ENCODE measurements at places on chromosomes 5 and 9.

GRCh38 chr9:35892051-35892450 is 14.0 kb upstream of the HRCT1 start:
- no peak for DNase-seq

DNA sequence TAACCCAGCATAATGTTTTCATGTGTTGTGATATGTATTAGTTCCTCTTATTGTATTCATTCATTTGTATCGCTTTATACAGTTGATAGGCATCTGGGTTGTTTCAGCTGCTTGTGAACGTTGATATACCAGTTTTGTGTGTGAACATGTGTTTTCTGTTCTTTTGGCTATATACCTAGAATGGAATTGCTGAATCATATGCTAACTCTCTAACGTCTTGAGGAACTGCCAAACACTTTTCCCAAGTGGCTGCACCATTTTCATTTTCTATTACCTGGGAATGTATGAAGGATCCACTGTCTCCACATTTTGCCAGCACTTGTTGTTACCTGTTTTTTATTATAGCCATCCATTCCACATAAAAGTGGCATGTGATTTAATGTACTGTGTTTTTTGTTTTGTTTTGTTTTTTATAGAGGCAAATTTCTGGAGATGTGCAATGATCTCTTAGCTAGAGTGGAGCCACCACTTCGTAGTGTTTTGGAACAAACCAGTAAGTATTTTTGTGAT is 34.6 kb downstream of the HSPA4 start:
- no peak for DNase-seq

DNA sequence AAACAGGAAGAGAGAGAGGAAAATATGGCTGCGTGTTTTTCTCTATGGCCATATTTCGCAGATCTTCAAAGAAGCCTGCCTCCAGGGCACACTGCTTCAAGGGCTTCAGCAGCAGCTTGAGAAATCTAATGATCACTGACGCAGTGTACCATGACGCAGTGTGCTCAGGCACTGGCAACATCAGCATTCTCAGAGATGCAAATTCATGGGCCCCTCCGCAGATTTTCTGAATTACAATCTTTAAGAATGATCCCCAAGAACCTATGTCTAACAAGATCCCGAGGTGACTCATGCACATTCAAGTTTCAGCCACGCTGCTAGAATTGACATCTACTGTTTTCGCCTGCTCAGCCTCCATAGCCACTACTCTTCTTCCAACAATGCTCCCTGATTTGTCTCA is 143.9 kb upstream of the ZNF366 start:
- DNase-seq: no peak

DNA sequence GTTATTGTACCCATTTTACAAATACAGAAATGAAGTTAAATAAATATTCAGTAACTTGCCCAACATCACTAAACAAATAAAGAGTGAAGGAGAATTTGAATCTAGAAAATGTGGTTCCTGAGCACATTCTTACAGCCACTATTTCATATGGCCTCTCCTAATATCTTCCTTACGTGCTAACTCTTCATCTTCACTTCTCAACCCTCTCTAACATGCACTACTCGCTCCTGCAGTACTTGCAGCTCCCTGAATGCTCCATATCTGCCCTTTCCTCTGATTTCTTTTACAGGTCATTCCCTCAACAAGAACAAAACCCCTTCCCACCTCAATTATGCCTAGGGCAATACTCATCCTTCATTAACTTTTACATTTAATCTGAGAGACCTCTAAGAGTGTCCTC is 711.5 kb downstream of the CETN3 start:
- DNase-seq: no peak

- DNase-seq: no peak
Measured at GRCh38 chr5:87266914-87267573, 639 bp upstream of the RASA1 start.

DNA sequence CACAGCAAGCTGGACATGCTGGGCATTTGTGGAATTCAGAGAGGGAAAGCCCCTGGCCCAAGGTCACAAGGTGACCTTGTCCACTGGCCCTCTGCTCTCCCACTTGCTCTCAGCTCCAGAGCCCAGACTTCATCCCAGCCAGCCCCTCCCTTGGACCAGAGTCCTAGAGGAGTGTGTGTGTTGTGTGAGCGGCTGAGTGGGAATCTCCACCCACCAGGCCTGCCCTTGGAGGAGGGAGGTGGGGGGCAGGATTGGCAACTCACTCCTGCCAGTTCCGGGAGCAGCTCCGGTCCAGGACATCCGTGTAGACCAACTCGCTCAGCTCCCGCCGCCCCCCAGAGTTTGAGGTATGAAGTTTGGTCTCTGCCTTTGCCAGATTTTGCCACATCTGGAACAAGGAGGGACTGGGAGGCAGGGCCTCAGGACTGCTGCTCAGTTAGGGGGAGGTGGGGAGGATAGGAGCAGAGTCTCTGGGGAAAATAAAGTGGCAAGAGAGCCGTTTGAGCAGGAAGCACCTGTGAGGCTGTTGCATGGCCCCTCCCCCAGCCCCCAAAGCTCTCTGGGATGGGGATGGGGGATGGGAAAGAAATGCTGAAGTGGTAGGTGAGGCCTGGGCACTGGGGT is 1.4 kb downstream of the MZB1 start:
- peak; percentile 74 for DNase-seq

DNA sequence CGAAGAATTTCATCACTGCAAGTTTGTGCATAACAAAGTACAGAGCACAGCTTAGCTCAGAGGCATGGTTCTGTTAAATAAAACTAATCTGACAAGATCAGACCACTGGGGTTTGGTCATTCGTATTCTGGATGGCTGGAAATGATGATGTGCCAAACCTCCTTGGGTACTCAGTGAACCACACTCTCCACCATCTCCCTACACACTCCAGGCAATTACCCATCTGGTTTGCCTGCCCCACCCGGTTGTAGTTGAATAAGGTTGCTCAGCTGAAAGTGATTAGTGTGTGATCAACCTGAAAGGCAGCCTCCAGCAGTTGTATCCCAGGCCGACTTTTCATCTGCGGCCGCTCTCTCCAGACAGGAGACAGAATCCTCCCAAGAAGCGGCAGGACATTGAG is 371.4 kb downstream of the TLE1 start:
- DNase-seq: peak; percentile 1

DNA sequence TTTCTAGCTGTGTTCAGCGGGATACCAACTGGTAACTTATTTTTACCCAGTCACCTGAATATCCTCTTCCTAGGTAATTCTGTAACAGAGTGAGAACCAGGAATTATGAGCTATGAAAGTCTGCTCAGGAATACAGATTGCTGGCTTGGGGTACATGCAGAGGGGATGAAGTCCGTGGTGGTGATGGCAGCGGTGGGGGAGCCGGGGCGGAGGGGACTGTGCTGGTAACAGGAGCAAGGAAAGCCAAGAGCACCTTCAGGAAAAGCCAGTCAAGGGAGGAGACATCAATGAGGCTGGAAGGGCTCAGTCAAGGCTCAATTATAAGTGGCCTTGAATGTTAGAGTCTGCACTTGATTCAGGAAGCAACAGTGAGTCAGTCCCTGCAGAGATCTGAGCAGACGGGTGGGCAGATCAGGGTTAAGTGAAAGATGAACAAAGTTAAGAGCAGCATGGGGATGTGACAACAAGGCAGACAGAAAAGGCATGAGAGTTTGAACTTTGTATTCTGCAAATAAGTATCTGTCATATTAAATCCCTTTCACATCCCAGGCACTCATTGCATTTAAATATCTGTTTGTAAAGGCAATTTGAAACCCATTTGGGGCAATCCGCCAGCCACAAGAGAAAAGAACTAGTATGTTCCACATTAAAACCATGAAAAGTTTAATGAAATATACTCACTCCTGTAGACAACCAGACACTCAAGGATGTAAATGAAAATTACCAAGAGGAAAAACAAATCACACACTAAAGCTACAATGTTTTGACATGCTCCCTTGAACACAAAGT is 101.2 kb downstream of the TTC39B start:
- DNase-seq: no peak

DNA sequence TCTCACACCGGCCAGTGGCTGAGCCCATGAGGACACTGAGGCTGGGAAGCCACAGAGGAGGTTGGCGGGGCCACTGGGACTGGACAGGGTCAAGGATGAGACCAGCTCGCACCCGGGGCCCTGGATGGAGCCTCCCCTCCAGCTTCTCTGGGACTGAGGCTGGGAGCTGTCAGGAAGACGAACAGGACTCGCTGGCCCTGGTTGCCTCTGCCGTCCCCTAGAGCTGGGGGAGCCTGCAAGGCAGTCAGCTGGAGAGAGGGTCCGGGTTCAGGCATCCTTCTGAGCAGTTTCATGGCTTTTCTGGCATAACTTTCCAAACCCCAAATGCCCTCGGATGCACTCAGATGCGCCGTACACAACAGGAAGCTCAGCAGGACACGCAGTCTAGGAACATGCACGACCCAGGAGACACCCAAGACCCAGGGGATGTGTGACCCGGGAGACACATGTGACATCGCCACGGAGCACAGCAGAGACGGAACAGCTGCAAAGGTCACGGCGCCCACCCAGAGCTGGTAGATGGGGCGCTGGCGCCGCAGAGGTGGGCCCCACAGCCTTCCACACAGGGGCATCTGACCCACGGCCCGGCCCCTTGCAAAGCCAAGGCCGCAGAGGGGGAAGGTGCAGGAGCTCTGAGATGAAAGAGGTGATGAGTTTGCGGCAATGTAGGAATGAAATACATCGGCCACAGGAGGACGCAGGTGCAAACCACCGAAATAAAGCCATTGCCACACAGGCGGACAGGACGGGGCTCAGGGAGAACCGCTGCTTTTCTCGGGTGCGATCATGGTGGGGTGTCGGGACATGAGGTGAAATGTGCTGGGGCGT is 17.1 kb downstream of the TPPP start:
- no peak for DNase-seq

DNA sequence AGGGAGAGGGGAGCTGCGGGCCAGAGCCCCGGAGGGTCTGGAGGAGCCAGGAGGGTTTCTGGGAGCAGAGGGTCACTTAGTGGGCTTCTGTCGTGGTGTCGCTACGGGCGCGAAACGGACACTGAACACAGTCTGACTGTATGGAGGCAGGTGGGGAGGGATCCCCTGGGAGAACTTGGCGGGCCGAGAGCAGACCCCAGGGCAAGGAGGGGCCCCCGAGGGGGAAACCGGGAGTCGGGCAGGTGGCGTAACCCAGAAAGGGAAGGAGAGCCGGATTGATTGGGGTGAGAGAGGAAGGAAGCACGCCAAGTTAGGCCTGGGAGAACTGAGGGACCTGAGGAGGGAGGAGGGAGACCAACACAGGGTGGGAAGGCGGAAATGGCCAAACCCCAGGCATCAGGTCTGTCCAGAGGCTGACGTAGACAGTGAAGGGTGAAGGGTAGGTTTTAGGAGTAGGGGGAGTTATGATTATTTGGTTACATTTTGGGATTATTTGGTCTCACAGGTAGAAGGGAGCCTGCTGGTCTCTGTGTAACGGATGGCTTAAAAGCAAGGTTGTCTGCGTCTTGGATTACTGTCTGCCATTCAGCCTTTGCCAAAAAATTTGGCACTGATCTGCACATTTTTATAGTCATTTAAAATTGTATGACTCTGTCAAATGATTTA is 3.3 kb upstream of the MSMP start:
- DNase-seq: peak; percentile 76

DNA sequence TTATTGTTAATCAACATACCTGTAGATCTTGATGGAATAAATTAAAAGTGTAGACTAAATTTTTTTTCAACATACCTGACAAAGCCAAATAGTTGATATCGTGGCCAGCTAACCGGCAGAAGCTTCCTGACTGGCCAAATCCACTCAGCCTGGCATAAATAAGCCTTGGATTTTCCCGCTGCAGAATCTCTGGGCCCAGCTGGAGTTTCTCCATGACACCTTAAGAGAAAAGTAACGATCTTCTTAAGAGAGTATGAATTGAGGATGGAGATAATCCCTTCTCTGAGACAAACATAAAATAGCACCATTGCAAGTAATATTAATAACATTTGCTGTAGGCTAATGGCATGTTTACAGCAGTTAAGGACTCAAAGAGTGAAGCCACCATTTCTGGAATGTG is 2.2 kb downstream of the AMACR start:
- no peak for DNase-seq

- DNase-seq: no peak
Measured at GRCh38 chr5:161376034-161376433, 170.5 kb downstream of the GABRB2 start.

GRCh38 chr5:127963931-127964330 is 119.6 kb upstream of the SLC12A2 start:
- no peak for DNase-seq

- no peak for DNase-seq
Measured at GRCh38 chr5:115577741-115578140, 24.5 kb downstream of the TICAM2 start.

DNA sequence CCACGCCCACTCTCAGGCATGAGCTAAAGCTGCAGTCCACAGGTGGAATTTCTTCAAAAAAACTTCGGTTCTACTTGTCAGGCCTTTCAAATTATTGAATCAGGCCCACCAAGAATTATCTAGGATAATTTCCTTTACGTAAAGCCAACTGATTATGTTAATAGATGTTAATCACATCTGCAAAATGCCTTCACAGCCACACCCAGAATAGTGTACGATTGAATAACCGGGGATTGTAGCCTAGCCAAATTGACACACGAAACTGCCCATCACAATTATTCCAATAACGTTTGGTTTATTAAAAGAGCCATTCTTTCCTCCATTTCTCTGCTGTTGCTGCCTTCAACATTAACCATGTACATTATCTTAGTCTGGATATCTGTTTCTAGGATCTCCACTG is 148.7 kb downstream of the NR3C1 start:
- no peak for DNase-seq

- DNase-seq: no peak
Measured at GRCh38 chr9:38652486-38652885, 32.1 kb upstream of the ANKRD18A start.

Measured in kidney tubule cell (primary cell).